ENCODE measurements at places on chromosomes 1 and 21.
A peak's percentile ranks its signal among the peaks of the same experiment; 100 is the strongest.

DNA sequence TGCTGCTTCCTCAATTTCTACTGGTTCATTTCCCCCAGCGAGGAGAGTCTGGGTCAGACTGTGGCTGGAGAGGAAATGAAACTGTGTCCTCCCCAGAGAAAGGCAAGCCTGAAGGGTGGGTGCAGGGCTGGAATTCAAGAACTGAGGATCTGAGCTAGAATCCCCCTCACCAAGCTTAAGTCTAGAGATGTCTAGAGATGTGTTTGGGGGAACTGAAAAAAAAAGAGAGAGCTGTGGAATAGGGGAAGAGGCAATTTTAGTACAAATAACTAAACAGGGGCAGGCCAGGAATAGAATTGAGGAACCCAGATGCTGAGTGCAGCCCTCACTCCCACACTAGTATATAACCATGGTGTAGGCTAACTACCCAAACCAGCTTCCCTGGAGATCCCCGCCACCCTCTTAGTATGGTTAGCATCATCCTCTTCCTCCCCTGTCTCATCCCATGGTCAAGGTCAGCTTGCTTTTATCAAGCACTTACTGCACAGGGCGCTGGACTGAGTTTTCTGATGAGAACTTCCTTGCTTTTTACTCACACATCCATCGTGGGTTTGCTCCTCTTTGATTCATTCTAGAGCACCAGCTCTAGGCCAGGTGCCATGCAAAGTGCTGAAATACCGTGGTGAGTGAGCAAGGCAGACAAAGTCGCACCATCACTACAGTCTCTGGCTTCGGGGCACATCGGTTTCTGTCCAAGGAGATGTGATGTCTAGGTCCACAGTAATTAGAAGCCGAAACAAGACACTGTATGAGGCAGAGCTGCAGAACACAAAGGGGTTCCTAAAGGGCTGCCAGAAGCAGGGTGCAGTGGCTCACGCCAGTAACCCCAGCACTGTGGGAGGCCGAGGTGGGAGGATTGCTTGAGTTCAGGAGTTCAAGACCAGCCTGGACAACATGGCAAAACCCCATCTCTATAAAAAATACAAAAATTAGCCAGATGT lies 112.9 kb upstream of the IPO9 start:
- DNase-seq = peak; percentile 96

- no peak for DNase-seq
These were observed 118.4 kb downstream of the RERE start for GRCh38 chr1:8698937-8699447.

DNA sequence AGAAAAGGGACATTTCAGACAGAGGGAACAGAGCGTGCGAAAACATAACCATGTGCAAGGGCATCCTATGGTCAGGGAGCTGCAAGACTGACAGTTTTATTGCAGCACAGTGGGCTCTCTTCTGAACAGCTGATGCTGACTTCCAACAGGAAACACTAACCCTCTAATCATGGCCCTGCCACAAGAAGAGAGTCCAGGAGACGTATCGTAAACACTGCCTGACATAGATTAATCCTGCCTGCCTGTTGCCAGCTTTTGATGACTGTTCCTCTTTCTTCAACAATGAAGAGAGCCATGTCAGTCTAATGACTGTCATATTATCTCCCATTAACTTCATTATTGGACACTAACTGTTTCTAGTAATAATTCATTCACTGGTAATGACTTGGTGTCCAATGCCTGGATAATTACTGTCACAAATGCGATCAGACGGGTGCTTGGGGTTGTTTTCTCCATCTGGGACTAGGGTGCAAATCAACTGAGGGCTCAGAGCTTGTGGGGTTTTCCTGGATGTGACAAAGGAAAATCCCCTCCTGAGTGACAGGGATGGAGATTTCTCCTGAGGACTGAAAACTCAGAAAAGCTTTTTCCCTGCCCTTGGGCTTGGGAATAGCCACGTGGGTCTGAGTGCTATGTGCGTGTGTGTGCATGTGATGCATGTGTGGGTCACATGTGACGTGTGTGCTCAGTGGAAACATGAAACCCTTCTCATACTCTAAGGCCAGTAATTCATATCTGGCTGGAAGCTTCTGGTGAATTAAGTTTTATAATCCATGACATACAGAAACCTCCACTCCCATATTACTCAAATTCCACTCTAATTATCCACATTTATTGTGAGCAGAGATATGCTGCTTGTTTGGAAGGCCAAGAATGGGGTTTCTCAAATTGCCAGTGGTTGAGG lies 144.0 kb upstream of the PLXNA2 start:
- no peak for DNase-seq

DNA sequence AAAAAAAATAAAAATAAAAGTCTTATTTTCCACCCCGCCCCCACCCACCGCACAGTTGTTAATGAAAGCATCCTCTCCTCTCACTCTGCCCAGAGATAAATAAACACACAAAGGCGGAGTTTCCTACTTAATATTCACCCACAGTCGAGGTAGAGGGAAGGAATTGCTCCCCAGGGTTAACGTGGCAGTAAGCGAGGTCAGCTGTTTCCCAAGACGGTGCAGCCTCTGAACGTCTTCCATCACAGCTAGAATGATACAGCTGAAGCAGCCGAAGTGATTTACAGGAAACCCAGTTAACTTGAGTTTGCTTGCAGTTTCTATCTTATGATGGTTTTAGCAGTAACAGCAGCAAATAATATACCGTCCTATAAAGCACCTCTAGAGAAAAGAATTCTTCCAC lies 283.9 kb downstream of the PBX1 start:
- DNase-seq = no peak

- DNase-seq = no peak
These were observed 59.2 kb downstream of the SAMSN1 start for GRCh38 chr21:14486869-14487268.

DNA sequence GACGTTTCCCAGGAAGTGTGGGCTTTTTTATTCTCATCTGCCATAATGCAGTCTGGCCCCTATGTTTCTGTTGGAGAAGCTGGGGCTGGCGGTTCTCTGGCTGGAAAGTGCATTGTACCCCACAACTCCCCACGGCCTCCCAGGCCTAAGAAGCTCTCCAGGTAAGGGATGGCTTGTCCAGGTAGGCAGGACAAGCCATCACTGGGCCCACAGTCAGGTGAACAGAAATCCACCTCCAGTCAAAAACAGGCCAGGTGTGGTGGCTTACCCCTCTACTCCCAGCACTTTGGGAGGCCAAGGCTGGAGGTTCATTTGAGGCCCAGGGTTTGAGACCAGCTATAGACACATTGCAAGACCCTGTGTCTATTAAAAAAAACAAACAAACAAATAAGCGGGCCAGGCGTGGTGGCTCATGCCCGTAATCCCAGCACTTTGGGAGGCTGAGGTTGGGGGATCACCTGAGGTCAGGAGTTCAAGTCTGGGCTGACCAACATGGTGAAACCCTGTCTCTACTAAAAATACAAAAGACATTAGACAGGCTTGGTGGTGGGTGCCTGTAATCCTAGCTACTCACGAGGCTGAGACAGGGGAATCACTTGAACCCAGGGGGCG lies 3.1 kb upstream of the WNT9A start:
- DNase-seq = no peak

DNA sequence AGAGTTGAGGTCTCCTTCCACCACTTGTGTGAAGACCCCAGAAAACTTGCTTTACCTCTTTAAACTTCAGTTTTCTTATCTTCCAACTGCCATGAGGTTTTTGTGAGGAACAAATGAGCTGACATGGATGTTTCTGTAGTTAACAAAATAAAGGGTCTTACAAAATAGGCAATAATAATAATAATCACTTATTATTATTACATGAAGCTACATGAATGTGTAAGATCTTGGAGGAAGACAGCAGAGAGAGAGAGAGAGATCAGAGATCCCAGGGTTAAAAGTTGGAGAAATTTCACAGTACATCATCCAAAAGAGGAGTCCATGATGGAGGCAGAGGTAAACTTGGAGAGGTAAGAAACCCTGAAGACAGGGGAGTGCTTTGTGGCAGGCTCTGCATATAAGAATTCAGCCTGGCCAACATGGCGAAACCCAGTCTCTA lies 10.7 kb downstream of the RCC1 start:
- no peak for DNase-seq

DNA sequence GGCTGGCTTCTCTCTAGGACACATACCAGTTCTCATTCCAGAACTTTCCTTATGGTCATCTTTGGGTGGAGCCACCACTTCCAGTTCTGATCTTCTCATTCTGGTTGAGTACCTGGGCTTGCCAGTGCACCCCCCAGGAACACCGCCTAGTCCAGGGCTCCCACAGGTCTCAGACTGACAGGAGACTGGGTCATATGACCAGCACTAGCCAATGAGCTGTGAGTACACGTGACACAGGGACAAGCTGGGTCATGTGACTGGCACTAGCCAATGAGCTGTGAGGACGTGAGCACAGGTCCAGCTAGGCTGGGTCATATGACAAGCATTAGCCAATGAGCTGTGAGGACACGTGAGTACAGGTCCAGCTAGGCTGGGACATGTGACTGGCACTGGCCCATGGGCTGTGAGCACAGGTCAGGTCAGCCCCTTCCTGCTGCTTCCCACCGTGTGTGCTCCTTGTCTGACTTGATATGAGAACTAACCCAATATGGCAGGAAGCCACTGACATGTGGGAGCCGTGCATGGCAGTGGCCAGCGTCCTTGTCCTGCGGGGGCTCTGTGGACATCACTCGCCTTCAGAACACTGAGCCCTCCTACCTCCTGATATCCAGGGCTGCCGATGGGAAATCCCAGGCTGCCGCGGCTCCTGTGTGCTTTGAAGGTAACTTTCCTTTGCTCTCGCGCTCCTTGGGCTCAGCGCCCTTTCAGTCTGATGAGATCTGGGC lies 22.7 kb downstream of the KRTAP10-1 start:
- DNase-seq = no peak

DNA sequence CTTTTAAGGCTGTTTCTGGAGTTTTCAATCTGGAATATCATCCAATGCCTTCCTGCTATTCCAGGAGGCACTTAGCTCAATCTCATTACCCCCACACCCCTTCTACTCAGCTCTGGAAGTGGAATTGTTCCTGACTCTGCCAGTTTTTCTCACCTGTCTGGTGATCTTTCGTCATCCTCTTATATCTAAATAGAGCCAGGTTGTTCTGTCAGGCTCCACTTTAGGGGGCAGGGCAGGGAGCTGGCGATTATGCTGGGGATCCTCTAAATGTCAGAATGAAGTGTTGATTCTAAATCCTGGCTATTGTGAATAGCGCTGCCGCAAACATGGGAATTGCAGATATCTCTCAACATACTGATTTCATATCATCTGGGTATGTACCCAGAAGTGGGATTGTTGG lies 63.6 kb upstream of the ETV3 start:
- no peak for DNase-seq

GRCh38 chr1:101264697-101265096 lies 27.9 kb downstream of the S1PR1 start:
- DNase-seq = peak; percentile 52

- DNase-seq = no peak
These were observed 35.7 kb upstream of the SLC30A1 start for GRCh38 chr1:211614615-211615014.

DNA sequence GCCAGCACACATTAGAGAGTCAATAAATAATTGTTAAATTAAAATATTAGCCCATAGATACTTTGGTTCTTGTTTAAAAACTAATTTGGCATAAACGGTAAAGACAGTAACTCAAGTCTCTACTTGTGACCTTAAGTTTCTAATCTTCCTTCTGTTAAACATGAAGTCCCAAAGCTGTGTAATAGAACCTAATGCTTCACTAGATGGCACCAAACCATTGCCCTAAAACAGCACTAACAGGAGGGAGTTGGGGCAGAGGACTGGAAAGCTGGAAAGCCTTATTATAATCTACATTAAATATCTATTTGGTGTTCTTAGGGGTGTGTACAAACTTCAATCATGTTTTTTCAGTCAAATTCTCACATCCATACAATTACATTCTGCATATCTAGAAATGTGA lies 176.7 kb downstream of the OLFM3 start:
- no peak for DNase-seq

GRCh38 chr1:94947437-94947836 lies 20.5 kb upstream of the CNN3 start:
- no peak for DNase-seq

DNA sequence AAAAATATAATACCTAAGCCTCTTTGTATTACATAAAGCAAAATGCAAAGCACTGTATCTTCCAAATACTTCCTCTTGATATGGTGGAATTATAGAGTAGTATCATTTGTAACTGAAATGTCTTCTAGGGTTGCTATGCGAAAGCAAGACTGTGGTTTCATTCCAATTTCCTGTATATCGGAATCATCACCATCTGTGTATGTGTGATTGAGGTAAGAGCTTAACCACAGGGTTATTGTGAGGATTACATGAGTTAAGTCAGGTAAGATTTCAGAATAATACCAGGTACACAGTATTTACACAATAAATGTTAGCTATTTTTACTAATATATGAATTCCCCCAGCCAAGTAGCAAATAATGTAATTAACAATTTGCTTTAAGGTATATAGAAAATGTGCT lies 24.7 kb downstream of the CD53 start:
- DNase-seq = no peak

DNA sequence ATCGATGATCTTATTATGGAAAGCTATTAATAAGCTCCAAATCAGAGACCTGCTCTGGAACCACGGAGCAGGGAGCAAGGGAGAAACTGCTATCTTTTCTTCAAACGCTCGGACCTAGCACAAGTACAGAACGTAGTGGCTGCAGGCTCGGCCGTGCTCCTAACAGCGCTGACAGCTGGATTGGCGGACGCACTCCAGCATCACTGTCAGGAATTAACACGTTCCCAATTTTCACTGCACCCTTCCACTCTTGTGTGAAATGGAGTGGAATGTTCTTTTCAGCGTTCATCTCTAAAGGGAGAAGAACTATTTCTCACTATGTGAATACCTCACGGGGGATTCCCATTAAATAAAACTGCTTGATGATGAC lies 106.9 kb downstream of the ZNF281 start:
- DNase-seq = no peak

- DNase-seq = no peak
These were observed 9.2 kb downstream of the ADCY10 start for GRCh38 chr1:167904652-167905130.

DNA sequence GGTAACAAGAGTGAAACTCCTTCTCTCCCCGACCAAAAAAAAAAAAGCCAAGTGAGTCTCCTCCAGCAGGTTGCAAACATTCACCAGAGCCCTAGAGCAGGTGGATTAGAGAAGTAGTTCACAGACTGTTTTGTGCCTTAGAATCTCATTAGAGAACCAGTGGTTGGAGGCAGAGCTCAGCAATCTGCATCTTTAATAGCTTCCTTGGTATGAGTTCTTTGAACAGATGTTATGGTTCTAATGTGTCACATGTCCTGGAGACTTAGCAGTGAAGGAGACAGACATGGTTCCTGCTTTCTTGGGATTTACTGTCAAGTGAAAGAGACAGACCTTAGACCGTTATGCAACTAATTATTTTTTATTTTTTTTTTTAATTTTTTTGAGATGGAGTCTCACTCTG lies 26.8 kb downstream of the SESN2 start:
- peak; percentile 36 for DNase-seq
